ENCODE measurements at places on chromosomes 3 and 15.
A peak's percentile ranks its signal among the peaks of the same experiment; 100 is the strongest.

GRCh38 chr15:60800299-60801072, 321.5 kb upstream of the ICE2 start:
- no peak for DNase-seq

DNA sequence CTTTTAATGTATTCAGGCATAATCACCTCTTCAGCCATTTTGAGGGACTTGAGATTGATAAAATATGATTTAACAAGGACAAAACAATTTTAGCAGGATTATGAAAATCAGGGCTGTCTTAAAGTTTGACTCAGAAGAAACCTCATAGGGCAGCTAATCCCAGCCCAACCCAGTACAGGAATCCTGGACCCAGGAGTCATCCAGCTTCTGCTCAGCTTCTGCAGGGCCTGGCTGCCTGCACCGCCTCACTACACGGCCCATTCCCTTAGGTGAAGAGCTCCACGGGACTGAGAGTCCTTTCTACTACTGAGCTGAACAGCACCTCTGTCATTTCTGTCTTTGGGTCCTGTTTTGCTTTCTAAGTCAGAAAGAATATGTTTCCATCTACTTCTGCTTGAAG, 37.5 kb downstream of the ARHGAP31 start:
- DNase-seq: no peak

DNA sequence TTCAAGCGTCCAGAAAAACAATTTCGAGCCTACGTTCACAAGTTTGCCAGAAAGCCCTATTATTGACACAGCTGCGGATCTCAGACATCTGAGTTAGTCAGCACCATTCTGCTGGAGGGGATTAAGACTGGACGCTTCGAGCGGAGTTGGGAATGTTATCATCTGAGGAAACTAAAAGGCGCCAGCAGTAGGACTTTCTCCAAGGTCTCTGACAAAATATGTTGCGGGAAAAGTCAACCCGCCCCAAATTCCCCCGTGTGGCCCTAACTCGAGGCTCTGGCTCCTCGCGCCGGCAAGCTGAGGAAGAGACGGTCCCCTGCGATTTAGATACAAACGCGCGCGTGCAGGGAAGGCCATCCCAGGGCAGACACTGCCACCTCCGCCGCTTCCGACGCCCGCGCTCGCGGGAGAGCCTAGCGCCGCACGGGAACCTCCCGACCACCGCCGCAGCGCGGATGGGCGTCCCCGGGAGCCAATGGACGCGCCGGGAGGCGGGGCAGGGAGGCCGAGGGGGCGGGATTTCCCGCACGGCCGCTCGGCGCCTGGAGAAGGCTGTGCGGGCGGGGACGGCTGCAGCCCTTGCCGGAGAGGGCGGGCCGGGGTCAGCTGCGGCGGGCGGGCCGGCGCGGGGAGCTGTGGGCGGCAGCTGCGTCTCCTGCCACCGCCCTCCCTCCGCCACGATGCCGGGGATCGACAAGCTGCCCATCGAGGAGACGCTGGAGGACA, at the start of gene APPL1:
Gene APPL1, plus strand, starts transcription at position 526 of the 726 bp plus-strand sequence. Its CDS starts 155 bp downstream, at position 681.
- peak; percentile 85 for DNase-seq

GRCh38 chr3:12590096-12590495, 33.2 kb downstream of the MKRN2 start:
- no peak for DNase-seq

- no peak for DNase-seq
Observed at GRCh38 chr3:26004172-26004571, 214.3 kb downstream of the OXSM start.

GRCh38 chr3:159818399-159818798, 170.2 kb upstream of the IL12A start:
- no peak for DNase-seq

DNA sequence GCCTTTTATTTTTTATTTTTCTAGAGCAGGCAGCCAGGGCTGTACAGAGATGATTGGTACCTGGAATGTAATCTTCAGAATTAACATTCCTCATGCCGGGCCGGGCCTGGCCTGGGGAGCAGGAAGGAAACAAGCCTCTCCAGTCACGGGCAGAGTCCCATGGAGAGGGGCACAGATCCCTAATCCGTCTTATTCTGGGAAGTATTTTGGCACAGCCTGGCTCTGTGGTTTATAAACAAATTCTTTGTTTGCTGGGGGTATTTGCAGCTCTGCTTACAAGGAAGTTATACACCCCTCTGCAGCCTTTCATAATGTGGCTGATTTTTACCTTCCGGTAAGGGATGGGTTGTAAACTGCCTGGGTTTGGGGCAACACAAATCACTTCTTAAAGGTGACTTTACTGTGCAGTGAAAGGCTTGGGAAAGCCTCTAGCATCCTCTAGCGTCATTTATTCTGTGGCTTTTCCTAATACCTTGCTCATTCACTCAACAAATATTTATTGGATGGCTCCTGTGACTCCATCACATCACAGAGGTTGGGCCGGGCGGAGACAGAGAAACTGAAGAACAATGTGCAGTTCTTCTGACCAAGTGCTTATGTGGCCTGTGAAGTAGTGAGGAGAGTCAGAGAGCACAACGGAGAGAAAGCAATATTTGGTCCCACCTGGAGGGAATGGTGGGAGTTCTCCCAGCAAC, 2.7 kb downstream of the SLC6A20 start:
- DNase-seq: no peak

GRCh38 chr3:192155194-192155593, 572.1 kb downstream of the FGF12 start:
- DNase-seq: no peak

GRCh38 chr3:27861046-27862036, 139.2 kb upstream of the EOMES start:
- DNase-seq: no peak

DNA sequence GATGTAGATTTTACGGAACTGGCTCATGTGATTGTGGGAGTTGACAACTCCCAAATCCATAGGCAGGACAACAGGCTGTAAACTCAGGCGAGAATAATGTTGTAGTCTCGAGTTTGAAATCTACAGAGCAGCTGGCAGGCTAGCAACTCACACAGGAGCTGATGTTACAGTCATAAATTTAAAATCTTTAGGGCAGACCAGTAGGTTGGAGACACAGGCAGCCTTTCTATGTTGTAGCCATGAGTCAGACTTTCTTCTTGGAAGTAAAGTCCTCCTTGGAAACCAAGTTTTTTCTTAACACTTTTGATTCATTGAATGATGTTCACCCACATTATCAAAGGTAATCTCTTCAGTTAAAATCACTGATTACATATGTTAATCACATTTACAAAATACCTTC, 89.1 kb upstream of the ALCAM start:
- no peak for DNase-seq

- DNase-seq: no peak
Observed at GRCh38 chr15:74300057-74300795, 64.1 kb downstream of the CCDC33 start.

DNA sequence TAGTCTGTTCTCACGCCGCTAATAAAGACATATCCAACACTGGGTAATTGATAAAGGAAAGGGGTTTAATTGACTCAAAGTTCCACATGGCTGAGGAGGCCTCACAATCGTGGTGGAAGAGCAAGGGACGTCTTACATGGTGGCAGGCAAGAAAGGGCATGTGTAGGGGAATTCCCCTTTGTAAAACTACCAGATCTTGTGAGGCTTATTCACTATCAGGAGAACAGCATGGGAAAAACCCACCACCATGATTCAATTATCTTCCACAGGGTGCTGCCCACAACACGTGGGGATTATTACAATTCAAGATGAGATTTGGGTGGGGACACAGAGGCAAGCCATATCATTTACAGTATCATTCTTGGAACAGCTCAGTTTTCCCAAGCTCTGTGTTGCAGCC, 268.0 kb downstream of the SUCLG2 start:
- DNase-seq: no peak

DNA sequence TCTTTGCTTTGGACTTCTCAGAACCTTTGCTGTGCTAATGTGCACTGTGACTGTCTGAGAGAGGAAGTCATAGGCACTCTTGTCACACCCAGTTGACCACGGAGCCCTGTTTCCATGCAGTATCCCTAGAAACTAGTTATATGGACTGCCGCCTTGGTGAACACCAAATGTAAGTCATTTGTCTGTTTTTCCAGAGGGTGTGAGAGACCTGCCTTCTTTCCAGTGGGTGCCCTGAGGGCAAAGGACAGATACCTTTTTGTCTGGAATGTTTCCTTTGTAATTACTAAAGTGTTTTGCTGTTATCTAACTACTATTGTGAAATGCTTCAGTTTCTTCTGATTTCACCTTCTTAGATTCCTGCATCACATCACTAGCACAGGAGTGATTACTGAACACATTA, 91.8 kb downstream of the LARS2 start:
- no peak for DNase-seq

DNA sequence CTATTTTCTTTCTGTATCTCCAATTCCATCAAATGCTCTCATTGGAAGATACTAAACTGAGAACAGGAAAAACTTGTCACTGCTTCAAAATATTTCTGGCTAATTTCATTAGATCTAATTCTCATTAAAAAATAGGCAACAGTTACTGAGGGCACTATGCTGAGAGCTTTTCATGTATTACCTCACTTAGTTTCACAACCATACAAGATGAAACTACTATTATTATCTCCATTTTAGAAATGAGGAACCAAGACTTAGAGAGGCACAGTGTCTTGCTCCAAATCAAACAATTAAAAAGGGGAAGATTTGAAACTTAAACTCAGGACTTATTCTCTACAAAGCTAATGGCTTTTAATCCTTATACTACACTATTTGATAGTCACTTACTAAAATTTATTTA, 7.2 kb upstream of the OTOL1 start:
- DNase-seq: no peak

DNA sequence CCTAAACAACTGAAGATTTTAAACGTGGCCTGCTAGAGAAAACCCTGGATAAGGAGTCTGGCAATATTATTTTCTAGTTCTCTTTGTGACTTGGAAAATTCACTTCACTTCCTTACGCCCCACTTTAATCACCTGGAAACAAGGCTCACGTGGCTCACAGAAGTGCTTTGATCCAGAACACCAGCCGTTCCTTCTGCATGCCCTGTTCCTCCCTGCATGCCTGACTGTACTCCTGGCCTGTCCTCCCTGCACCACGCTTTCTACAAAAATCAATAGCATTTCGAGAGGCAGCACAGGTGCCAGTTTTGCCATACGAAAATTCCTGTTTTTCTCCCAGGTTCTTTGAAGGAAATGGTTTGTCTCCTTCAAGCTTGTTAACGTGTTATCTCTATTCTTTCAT, 474.2 kb upstream of the RGMA start:
- no peak for DNase-seq

DNA sequence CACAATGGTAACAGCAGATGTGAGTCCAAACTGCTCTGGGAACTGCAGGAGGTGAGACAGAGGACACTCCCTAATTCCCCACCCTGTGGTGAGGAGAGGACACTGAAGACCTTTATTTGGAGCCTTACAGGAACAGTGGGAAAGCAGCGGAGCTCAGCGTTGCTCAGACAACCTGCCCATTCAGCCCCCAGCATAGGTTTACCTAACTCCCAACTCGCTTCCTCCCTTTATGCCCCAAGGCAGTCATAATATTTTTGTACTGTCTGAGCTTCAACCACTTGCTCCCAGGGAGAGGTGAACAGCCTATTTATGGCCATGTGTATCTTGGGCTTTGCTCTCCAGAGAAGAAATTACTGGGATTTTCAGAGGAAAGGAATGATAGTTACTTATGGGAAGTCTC, 34.1 kb downstream of the SHC4 start:
- no peak for DNase-seq

- DNase-seq: peak; percentile 36
Observed at GRCh38 chr3:46979958-46980497, 562 bp downstream of the NBEAL2 start.

DNA sequence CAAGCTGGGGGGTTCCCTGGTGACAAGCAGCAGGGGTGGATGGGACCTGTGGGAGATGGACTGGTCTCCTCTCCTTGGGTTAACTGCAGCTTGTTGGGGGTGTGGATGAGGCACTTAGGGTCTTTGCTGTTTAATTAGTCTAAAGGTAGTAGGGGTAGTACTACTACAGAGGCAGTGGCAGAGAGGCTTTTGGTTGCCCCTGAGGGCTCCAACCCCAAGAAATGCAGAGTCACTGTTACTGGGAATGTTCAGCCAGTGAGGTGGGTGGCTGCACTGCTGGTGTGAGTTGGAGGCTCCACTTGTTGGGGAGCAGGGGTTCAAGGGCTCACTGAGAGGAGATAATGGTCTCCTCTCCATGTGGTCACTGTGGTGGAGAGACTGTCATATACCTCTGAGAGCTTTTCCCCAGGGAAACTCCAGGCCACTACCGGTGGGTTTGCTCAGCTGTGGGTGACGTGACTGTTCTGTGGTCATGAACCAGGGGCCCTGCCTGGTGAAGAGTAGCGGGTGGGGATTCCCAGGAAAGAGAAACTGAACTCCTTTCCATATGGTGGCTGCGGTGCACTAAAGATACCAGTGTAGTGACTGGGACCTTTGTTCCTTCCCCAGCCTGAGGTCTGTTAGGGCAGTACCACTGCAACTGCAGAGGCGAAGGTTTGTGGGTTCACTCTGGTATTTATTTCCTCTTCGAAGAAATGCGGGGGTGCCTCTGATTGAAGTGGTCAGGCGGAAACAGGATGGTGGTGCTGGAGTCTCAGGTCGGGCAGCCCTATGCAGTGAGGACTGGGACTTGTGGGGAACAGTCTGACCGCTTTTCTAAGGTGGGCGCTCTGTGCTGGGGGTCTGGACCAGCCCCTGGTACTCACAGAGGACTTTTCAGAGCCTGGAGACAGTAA, 68.9 kb upstream of the TNFSF10 start:
- no peak for DNase-seq

- no peak for DNase-seq
Observed at GRCh38 chr3:79724206-79724605, 43.6 kb downstream of the ROBO1 start.

DNA sequence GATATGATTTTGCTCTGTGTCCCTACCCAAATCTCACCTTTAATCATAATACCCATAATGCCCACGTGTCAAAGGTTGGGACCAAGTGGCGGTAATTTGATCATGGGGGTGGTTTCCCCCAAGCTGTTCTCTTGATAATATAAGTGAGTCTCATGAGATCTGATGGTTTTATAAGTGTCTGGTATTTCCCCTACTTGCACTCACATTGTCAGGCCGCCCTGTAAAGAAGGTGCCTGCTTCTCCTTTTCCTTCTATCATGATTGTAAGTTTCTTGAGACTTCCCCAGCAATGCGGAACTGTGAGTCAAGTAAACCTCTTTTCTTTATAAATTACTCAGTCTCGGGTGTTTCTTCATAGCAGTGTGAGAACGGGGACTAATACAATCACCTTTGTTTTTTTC, 279.8 kb downstream of the ARPP21 start:
- no peak for DNase-seq

DNA sequence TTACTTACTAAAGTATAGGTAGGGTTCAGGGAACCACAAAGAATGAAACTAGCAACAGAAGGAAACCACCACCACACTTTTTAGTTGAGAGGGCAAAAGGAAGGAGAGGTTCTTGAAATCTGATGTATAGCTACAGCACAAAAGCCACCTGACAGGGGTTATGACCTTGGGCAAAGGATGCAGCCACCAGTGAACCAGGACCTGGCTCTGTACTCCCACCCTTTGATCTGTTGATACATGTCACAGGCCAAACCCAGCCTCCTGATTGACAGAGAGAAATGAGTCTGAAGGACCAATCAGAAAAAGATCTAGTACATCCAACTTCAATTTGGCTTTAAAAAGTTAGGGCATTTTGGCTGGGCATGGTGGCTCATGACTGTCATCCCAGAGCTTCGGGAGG, 20.0 kb upstream of the BLM start:
- DNase-seq: no peak

Data from RKO (cell line).